Activated CD4-positive, alpha-beta memory T cell treated with anti-CD3 and anti-CD28 coated beads for 36 hours (primary cell): ENCODE measurements at places on chromosomes 12 and 14.

DNA sequence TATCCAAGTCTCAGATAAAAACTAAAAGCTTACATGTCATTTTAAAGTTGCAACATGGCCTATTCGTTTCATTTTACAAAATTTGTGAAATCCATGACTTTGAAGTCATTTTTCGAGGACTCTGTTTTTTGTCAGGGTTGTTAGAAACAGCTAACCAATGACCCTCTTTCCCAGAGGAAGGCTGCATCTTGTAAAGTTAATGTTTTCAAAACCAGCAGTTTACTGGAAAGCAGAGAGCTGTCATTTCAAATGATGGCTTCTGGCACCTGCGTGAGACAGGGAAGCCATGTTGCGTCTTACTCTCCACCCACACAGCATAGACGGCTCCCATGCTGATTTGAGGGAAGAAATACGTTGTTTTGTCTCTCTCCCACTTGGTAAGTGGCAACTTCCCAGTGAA lies 50.1 kb upstream of the RTRAF start:
- DNase-seq: no peak

- no peak for DNase-seq
These were observed 16.0 kb downstream of the TCHP start for GRCh38 chr12:109916045-109916444.

DNA sequence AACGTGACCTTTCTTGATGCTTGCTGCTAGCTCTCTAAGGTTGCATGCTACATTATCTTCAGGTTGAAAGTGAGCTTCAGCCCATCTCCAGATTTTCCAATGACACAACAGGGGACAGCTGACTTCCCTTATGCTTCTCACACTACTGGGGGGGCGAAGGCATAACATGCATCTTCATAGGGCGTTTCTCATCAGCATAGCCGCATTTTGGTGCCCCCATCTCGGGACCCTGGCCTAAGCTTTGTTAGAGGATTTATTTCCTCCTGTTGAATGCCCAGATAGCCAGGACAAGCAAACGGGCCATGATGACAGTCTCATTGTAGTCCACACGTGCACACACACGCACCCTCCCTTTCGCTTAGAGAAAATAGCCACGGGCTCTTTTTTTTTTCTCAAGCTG lies 30.7 kb downstream of the SSPN start:
- no peak for DNase-seq

- no peak for DNase-seq
These were observed 6.5 kb downstream of the RASAL1 start for GRCh38 chr12:113128802-113129663.

- DNase-seq: no peak
These were observed 296.1 kb upstream of the SYT1 start for GRCh38 chr12:78568321-78569020.

DNA sequence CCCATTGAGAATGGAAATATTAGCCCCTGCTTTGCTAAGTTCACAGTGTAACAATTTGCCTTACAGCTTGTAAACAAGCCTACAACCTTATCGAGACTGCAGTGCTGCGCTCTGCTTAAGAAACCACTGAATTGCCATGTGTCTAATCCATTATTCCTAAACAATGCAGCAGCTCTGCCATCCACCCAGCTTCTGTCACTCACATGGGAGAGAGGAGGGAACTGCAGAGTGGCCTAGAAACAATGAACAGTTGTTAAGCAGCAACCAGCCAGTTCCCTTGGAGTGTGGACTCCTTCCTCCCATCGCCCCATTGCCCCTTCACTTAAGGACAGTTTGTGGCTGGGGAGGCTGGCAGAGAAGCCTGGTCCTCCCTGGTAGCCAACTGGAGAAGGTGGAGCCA lies 42.9 kb downstream of the TESPA1 start:
- no peak for DNase-seq

- no peak for DNase-seq
These were observed 171.7 kb downstream of the NRXN3 start for GRCh38 chr14:78341827-78342389.
